Kidney epithelial cell (primary cell): ENCODE measurements at places on chromosomes 11 and 22.
A peak's percentile ranks its signal among the peaks of the same experiment; 100 is the strongest.

- DNase-seq = no peak
These were observed 421.8 kb upstream of the ANO3 start for GRCh38 chr11:25910086-25910485.

- no peak for DNase-seq
These were observed 28.7 kb downstream of the KCNQ1 start for GRCh38 chr11:2473361-2474058.

DNA sequence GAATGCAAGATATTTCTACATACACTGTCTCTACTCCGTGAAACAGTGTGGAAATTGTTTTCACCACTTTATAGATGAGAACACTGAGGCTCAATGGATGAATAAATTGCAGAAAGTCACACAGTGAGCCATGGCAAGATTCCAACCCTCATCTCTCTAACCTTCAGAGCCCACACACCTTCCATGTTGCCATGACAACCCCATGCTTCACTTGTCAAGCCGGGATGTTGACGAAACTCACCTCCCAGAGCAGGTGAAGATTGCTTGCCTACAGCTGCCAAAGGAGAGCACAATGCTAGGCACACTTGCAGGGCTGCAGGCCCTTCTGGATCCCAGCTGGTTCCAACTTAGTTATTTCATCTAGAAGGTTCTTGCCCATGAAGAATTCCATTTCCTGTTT lies 71.4 kb upstream of the SEZ6L start:
- no peak for DNase-seq

- no peak for DNase-seq
These were observed 15.1 kb downstream of the TMEM184B start for GRCh38 chr22:38257650-38258250.

GRCh38 chr11:1828542-1828941 lies 6.2 kb upstream of the SYT8 start:
- DNase-seq = no peak

DNA sequence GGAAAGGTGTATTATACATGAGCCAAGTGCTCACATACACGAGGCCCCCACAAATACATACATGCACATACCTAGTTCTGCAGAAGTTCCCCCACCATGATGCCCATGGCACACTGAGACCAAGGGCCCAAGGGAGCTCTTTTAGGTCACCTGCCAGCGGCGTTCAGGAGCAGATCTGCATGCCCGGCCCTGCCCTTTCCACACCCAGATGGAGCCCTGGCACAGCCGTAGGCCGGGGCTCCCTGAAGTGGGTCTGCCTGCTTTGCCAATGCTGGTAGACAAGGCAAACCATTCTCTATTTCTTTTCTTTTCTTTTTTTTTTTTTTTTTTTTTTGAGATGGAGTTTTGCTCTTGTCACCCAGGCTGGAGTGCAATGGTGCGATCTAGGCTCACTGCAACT lies 21.5 kb downstream of the NFAM1 start:
- no peak for DNase-seq

- DNase-seq = no peak
These were observed 960 bp upstream of the CADM1 start for GRCh38 chr11:115505175-115505574.

DNA sequence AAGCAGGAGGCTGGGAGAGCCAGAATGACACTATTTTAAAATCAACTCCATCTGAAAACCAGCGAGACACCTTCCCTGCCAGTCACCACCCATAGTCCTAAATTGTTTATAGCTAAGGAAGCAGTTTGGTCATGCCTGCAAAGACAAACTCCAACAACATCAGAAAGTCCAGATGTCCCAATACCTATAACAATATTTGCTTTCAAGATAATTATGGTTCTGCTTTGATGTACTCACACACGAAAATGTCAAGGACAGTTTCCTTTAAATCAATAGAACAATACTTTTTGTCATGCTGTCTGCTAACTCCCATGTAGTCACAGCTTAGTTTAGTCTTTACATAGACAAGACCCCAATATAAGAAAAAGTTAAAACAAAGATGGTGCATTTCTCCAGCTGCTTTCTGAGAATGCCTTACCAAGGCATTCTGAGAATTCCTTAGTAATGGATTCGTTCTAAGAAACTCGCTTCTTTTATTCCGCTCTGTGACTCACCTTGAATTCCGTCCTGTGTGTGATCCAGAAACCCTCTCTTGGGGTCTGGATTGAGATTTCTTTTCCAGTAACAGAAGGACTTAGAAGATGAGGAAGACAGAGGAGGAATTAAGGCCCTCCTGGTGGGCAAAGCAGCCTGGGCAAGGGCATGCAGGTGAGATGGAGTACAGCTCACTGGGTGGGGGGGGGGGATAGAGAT lies 9.6 kb upstream of the SCGB2A2 start:
- no peak for DNase-seq

DNA sequence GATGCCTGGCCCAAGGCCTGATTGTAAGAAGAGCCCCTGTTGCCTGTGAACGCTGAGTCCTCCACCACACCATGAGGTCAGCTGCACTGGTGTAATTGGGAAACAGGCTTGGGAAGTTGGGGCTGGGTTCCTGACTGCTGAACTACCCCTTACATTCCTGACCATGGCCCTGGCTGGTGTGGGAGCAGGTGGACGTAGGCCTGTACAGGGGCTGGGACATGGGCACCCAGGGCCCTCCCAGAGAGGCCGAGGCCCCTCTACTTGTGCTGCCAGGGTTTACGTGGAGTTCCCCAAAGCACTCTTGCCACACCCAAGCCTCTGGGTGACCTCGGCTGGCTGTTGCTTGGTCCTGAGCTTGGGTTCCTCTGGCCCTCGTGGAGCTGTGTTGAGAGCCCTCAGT lies 5.4 kb downstream of the RELT start:
- no peak for DNase-seq

GRCh38 chr11:122226810-122227379 lies 110.9 kb upstream of the BLID start:
- no peak for DNase-seq

DNA sequence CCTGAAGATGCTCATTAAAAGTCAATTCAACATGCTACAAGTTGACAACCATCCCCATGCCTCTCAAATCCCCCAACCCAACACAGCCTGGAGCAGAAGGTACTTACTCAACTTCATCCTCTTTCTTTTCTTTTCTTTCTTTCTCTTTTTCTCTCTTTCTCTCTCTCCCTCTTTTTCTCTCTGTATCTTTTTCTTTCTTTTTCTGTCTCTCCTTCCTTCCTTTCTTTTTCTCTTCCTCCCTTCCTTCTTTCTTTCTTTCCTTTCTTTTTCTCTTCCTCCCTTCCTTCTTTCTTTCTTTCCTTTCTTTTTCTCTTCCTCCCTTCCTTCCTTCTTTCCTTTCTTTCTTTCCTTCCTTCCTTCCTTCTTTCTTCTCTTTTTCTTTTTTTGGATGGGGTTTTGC lies 135.7 kb upstream of the SEZ6L start:
- no peak for DNase-seq

- no peak for DNase-seq
These were observed 6.0 kb downstream of the PDXP start for GRCh38 chr22:37664249-37665101.

DNA sequence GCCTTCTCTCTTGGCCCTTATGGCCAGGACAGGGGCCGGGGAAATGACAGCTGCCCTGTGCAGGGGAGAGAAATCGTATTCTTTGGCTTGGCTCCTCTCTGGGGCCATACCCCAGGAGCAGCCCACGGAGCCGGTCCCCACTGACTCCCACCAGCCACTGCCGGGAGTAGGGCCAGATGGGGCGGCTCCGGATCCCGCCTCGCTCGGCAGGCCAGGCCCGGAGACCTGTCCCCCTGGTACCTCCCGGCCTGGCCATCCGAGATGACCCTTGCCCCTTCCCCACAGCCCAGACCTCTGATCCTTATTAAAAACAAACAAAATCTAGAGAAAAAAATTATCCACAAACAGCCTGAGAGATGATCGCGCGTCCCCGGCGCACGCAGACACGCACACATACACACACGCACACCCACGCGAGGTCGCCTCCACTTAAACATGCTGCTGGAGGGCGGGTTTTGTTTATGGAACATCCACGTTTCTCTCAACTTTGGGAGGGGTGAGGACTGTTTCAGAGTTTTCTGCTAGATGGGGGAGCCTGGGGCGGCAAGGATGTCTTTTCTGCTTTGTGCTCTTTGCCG lies 59.1 kb downstream of the IGLL1 start:
- DNase-seq = no peak

DNA sequence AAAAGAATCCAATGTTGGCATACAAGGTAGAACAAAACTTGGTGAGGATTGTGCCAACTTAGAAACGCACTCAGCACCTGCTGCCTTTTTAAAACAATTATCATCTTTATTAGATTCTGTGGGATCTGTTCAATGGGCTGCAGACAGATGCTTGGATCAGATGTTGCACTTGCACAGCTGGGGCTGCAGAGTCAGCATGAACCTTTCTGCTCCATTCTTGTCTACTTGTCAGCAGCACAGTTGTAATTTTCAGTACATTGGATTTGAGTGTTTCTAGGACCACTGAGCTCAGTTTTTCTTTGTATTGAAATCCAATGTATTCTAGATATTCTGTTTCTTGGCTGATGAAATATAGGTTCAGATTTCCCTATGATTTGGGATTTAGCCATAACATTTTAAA lies 164.5 kb downstream of the LUZP2 start:
- DNase-seq = no peak

DNA sequence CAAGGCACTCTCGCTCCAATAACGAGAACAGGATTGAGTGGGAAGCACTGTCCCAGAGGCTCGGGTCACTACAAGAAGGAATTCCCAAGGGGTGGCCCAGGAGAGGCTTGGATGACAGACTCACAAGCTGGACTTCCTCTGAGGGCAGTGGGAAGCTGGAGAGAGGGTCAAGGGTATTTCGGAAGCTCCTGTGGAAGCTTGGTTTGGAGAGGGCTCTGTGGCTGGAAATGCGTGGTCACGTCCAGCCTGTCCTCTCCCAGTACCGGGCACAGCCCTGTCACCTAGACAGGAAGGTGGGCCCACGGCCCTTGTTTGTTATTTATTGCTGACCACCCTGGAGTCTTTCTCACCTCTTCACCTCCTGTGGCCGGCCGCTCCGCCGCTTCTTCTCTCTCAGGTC lies 5.3 kb downstream of the SYNGR1 start:
- DNase-seq = no peak

DNA sequence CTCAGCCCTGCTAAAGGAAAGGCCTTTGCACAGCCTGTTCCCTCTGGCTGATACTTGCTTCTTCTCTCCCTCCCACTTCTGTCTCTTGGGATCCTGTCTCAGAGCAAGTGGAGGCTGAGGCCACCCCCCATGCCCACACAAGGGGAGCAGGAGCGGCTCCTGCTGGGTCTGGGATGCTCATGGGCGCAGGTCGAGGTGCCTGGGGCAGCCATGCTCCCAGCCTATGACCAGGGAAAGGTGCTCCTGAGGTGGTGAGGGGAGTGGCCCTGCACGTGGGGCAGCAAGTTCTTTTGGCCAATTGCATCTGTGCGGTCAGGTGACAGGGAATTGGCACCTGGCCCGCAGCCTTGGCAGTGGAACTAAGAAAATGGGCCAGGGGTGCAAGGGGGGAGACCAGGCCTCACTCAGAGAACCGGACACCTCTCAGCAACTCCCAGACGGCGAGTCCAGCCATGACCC lies 1.5 kb downstream of the MAPK11 start:
- DNase-seq = no peak

DNA sequence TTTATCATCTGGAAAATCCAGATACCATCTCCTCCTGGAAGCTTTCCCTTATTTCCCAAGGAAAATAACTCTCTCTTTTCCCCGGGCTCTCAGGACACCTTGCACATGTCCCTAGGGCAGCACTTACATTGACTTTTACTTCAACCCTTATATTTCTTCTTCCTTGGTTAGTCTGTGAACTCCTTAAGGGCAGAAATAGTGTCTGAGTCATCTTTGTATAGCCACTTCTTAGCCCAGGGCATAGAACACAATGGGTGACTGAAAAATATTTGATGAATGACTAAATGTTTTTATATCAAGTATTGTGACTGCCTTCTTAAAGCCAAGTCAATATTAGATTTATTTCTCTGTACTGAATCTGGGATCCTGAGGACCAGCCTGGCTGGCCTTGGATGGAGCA lies 45.4 kb upstream of the MYOD1 start:
- no peak for DNase-seq

DNA sequence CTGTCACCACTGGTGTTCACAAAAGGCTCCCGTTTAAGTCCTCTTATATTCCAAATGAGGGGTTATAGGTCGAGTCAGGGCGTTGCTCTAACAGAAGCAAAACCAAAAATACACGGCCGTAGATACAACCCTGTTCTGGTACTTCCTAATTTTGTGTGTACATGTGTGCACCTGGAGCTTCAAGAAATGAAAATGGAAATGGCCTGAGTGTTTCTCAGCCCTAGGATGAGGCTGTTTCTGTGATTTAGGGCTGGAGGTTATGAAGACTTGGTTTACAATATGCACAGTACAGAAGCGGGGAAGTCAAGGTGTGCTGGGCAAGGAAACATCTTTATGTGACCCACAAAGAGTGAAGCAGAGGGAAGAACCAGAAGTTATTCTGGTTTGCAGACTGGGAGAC lies 110.4 kb upstream of the OR4B1 start:
- DNase-seq = no peak

DNA sequence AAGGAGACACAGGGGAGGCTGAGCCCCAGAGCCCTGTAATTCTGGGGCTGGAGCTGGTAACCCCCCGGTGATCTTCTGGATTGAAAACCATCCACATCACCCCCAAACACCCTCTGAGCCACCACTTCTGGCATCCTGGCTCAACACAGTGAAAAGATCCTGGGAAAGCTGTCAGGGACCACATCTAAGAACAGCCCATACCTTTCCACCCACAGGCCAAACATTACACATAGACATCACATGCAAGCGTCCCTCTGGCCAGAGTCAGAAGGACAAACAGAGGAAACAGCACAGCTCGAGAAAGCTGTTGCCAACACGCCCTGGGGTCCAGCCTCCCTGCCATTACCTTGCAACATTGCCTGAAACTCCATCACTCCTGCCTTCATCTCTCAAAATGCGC lies 469.5 kb downstream of the SOX6 start:
- no peak for DNase-seq

GRCh38 chr11:503179-503981 lies 3.7 kb downstream of the RNH1 start:
- no peak for DNase-seq

- peak; percentile 99 for DNase-seq
These were observed 6.8 kb downstream of the ST14 start for GRCh38 chr11:130166457-130166784.

GRCh38 chr11:14225666-14226065 lies 133.3 kb downstream of the RRAS2 start:
- no peak for DNase-seq

DNA sequence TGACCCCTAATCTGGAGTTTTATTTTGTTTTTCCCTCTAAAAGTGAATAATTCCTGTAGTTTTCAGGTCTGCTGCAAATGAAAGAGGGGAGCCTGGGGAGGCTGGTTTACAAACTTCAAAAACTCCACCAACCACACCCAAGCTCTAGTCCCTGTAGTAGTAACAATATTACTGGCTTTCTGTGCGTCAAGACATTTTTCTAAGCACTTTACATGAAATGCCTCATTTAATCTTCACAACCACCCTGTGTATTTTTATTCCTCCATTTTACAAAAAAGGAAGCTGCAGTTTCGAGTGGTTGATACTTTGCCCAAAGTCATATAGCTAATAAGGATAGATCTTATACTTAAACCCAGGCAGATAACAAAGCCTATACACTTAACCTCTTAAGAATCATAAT lies 23.5 kb downstream of the CTNND1 start:
- no peak for DNase-seq
